ENCODE measurements at places on chromosomes 6 and 20.

- no peak for DNase-seq
These were observed 162.0 kb upstream of the SOX4 start for GRCh38 chr6:21431526-21431925.

- DNase-seq: no peak
These were observed 194.4 kb downstream of the EDN1 start for GRCh38 chr6:12484519-12484918.

DNA sequence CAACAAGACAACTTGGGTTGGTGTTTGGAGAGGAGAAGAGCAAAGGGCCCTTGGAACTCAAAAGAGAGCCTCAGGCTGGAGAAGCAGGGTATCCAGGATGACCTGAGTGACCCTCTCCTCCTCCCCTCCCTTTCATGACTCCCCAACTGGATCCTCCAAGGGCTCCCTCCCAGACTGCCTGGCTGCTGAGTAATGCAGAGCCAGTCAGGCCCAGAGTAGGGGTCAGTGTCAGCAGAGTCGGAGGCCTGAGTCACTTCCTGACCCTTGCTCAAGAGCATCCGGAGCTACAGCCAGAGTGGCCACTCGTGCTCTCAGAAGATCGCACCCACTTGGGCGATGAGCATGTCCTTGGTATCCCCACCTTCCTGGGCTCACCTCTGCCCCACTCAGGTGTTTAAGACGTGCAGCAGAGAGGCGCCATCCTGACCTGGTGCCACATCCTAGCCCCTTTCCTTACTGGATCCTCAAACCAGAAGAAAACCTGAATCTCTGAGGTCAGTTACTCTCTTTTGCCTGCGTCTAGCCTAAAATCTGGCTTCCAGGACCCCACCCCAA lies 2.8 kb upstream of the MAPK13 start:
- no peak for DNase-seq

DNA sequence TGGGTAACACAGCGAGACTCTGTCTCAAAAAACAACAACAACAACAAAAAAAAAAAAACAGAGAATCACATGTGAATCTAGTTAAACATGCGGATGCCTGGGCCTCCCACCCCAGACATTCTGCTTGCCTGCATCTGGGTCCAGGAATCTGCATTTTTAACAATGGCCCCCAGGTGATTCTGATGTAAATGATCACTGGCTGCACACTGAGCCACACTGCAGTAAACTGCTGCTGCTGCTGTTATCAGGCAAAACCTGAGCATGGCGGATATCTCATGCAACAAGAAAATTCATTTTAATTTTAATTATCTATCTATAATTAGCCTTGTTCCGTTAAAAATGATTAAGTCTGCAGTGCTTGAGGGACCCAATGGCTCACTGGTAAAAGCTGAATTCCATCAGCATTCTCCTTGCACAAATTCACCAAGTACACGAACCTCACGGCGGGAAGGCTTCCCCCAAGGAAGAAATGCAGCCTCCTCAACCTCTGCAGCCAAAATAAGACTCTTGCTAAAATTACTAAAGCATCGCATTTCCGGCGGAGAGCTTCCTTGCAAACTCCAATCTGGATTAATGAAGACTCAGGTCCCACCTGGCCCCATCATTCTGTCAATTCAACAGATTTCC lies 81.6 kb upstream of the SNX9 start:
- no peak for DNase-seq

- DNase-seq: no peak
These were observed 3.2 kb upstream of the SLC4A11 start for GRCh38 chr20:3242172-3242692.

DNA sequence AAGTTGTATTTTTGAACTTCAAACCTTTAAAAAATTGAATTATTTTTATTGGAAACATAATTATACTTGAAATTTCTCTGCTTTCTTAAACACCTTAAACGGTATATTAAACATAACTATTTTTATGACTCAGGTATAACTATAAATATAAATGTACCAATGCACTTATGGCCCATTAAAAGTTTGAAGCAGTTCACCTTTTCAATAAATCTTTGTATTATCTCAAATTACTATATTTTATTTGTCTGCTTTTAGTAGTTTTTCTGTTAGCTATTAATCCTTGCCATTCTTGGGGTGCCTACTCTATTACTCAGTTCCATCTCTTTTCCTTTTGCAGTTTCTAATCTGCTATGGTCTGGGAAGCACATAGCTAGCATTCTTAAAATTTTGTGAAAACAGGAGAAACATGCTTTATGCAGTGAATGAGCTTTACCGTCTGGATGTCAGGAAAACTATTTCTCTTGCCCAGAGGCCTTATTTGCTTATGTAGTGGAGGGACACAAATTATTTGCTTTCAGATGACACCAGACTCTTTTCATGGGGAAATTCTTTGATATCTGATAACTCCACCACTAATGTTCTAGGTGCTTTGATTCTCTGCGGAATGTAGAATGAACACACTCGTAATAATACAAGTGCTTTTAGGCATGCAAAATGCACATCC lies 378.9 kb upstream of the CITED2 start:
- DNase-seq: no peak

DNA sequence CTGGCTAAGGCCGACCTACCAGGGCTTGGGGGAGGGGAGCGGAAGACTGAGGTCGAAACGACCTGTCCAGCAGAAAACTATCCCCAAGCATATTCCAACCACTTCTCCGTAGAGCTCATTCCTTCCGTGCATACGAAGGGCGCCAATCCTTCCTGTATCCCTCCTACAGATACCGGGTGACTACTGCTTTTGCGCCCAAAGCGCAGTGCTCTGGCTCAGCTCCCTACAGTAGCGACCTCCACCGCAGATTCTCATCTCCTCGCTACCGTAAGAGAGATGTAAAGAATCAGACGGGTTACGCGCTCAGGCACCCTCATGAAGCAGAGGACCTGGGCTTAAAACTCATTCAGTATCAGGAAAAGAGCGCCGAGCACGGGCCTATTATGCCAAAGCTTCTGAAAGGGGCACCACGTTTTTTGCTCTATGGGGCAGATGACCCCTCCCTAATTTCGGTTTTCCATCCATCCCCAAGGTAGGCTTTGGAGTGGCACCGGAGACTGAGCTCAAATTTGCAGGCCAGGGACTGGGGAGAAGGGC lies 563 bp upstream of the NNAT start:
- peak; percentile 42 for DNase-seq

DNA sequence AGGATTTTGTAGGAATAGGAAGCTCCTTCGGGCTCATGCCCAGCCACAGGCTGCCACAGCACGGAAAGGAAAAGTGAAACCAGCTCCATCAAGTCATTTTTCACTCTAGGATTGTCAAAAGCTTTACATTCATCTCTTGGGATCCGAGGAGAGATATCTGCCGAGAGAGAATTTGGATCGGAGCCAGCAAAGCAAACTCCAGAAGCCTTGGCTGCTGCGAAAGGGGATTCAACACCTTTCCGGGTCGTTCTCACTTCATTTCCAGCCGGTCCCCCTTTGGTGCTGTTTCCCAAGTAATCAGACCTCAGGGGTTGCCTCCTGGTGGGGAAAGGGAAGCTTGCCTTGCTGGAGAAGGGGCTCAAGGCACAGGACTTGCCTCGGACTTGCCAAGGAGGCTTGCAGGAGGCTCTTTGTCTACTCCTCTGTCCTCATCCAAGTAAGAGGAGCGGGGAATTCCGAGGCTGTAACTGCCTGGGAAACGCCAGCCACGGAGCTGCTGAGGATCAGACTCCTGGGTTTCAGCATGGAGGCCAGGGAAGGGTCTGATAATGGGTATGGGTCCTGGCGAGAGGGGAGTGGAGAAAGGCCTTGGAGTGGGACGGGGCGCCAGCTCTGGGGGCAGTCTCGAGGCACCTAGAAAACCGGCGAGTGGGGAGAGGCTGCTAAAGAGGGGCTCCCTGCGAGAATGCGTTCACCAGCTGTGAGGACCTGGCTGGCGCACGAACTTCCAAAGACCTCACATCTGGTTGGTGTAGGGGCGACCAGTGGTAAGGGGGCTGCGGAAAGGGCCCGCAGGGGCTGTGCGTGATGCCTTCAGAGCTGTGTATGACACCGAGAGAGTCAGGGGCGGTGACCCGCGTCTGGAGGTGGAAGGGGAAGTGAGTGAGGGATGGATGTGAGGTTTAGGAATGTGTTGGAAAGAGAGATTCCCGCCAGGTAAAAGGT lies 702 bp downstream of the ETV7 start:
- DNase-seq: peak; percentile 62

DNA sequence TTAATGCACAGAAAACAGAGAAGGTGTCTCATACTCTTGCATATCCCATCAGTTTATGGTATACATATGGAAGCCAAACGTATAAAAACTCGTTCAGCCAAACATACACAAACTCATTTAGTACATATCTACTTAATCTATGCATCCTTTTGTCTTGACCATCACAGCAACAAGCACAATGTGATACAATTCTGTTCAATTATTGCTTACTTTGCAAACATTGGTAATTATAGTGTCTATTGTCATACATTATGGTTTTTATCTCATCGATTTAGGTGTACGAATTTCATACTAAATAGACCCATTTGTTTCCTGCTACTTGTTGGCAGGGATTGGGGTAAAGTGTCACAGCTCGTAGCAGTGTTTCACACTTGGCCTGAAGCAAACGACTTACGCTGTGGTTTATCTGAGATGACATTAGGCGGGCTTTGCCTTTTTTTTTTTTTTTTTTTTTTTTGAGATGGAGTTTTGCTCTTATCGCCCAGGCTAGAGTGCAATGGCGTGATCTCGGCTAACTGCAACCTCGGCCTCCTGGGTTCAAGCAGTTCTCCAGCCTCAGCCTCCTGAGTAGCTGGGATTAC lies 425.9 kb upstream of the JARID2 start:
- no peak for DNase-seq

- DNase-seq: no peak
These were observed 50.2 kb upstream of the NOP56 start for GRCh38 chr20:2602046-2602735.

- DNase-seq: no peak
These were observed 309.9 kb upstream of the OPRM1 start for GRCh38 chr6:153729189-153729588.

GRCh38 chr6:32151863-32152768 lies at the start of gene PRRT1:
PRRT1 (minus strand) TSS chr6:32151939; CDS start chr6:32151827, 112 bp downstream.
- peak; percentile 44 for DNase-seq

DNA sequence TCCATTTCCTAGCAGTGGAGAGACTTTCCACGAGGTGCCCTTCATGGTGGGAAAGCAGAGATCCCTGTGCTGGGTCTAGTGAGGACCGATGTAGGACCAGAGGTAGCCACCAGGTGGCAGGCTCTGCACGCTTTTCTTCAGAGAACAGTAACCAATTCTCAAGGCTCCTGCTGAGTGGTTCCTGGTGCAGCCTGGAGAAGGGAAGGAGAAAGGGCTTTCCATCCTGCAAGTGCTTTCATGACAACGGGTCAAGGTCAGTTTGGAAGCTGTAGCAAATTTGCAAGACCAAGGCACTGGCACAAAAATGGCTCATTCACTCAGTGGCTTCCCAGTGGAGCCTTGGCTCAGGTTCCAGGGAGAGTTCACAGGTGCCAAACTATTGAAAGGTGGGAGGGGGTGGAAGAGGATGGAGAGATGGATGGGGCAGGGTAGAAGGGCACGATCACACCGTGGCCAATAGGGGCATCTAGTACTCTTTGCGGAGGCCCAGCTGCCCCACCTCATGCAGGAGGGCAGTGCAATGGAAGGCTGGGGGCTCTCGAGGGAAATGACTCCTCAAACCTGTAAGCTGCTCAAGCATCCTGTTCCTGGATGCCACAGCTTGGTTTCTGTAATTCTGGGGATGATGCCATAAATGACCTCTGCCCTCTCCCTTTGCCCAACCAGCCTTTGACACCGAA lies 25.5 kb upstream of the KCNK16 start:
- peak; percentile 32 for DNase-seq

GRCh38 chr6:157217894-157218370 lies 105.4 kb downstream of the TMEM242 start:
- DNase-seq: no peak

GRCh38 chr20:24778585-24779031 lies 170.5 kb upstream of the CST7 start:
- DNase-seq: no peak

GRCh38 chr6:20845592-20845991 lies 311.3 kb downstream of the CDKAL1 start:
- DNase-seq: no peak

- peak; percentile 56 for DNase-seq
These were observed 92.9 kb upstream of the SHLD1 start for GRCh38 chr20:5657190-5657875.

- peak; percentile 81 for DNase-seq
These were observed 662 bp downstream of the ENTPD6 start for GRCh38 chr20:25195962-25196785.
